ENCODE measurements at places on chromosomes 11 and 22.

DNA sequence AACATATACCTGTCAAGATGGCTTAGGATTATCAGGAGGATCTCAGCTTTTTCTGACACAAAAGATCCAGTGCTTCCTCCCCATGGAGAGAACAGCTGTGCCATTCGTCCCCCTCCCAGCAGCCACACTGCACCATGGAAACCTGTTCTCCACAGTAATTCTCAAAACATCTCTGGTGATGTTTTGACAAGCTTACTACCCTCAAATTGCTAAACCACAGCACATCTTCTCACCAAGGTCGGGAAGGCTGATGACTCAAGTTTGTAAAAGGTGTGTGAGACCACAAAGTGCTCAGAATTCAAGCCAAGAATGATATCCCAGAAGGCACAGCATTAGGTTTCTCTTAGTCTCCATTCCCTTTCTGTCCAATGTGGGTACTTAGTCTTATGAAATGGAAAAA is 3.9 kb upstream of the RAB38 start:
- no peak for DNase-seq

DNA sequence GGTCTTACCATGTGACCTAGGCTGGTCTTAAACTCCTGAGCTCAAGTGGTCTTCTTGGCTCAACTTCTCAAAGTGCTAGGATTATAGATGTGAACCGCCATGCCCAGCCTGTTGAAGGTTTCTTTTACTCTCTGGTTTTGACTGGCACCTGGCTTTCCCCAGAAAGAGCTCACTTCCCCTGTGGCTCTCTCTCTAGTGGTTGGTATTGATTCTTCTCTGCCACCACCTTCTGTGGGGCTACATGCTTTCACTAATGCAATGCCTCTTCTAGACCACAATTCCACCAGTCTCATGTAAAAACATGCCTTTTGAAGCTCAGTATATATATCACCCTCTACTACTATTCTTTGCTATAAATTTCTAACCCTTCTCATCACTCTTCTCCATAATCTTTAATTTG is 67.2 kb downstream of the CCDC83 start:
- no peak for DNase-seq

DNA sequence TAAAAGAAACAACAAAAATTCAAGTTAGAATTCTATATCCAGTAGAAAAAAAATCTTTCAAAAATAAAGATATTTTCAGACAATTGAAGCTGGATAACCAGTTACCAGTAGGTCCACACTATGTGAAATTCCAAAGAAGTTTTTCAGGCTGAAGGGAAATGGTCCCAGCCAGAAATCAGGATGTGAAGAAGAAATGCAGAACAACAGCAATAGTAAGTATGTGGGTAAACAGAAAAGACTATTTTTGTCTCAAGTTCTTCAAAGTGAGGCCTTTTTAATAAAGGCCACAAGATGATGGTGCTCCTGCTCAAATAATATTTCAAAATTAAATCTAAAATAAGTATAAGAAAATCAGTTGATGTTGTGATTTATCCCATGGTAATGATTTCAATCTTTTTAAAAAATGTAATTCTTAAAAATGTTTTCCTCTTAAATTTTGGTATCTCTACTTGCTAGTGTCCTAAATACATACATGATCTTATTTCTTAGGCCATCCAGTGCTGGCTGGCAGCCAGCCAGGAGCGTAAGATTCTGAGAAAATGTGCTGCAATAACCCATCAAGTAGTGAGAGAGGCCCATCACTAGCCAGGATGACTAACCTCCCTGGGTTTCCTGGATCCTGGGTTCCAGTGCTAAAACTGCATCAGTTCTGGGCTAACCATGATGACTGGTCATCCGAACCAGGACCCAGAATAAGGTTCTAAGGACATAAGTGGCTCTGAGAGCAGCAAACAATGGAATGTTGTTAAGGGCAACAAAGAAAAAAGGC is 15.6 kb upstream of the UCP3 start:
- no peak for DNase-seq

DNA sequence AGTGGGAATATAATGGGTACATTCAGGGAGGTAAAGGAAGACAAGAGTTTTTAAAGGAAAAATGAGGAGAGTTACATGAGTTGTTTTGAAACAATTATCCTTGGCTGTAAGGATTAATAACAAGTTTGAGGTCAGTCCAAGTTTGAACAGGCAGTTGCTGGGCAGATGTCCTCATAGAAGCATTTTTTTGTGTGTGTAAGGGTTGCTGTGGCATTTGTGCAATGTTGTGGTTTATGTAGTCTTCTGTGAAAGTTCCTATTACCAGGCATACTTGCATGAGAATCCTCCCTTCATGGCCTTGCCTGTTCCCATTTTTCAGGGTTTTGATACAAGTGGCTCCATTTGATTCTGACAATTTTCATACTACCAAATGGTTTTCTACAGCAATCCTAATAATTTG is 400.2 kb downstream of the KCNA4 start:
- DNase-seq: no peak

GRCh38 chr22:42033263-42034181 is 34.9 kb downstream of the WBP2NL start:
- DNase-seq: no peak

- DNase-seq: peak; percentile 84
These were observed 6.7 kb downstream of the CENPM start for GRCh38 chr22:41939981-41940831.

GRCh38 chr11:13009921-13010748 is 1.0 kb downstream of the RASSF10 start:
- no peak for DNase-seq

DNA sequence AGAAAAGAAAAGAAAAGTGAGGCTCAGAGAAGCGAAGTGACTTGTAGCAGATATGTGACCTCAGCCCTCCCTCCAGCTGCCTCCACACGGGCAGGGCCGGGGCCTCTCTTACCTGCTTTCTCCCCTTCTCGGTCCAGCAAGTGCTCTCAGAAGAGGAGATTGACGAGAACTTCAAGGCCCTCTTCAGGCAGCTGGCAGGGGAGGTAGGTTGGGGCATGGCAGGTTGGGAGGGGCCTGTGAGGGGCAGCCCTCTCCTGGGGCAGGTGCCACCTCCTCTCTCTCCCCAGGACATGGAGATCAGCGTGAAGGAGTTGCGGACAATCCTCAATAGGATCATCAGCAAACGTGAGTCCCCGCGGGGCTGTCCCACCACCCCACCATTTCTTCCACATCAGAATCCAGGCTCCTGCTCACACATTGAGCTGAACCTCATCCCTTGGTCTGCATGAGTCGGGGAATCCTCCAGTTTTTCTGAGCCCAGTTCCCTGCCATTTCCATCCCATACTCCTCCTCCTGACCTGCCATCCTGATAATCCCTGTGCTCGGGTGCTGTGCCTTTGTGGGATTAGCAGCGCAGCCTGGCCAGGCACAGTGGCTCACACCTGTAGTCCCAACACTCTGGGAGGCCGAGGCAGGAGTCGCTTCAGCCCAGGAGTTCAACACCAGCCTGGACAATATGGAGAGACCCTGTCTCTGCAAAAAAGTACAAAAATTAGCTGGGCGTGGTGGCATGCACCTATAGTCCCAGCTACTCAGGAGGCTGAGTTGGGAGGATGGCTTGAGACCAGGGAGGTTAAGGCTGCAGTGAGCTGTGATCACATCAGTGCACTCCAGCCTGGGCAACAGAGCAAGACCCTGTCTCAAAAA is 26.4 kb downstream of the CAPN1 start:
- DNase-seq: no peak

DNA sequence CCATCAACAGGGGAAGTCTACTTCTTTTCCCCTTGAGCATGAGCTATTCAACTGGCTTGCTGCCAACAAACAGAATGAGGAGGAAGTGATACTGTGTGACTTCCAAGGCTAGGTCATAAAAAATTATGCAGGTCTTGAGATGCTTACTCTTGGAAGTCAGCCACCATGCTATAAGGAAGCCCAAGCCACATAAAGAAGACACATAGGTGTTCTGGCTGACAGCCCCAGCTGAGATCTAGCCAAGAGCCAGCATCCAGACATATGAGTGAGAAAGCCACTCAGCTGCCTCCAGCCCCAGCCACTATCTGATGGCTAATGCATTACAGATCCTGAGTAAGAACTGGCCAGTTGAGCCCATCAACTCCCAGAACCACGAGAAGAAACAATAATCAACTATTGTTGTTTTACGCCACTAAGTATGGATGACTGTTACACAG is 31.0 kb upstream of the PPP2R1B start:
- DNase-seq: no peak

- peak; percentile 86 for DNase-seq
These were observed 234.4 kb upstream of the E2F8 start for GRCh38 chr11:19474954-19475721.

GRCh38 chr22:36228944-36229343 is 10.4 kb downstream of the APOL2 start:
- no peak for DNase-seq

DNA sequence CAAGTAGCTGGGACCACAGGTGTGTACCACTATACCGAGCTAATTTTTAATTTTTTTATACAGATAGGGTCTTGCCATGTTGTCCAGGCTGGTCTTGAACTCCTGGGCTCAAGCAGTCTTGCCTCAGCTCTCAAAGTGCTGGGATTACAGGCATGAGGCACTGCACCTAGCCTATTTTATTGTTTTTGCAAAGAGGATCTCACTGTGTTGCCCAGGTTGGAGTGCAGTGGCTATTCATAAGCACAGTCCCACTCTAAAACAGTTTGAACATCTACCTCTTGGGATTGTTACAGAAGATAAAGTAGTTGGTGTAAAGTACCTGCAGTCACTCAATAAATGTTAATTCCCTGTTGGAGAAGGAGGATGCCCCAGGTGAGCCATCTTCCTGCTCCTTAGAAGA is 29.1 kb downstream of the XRCC6 start:
- no peak for DNase-seq
